ENCODE measurements at places on chromosomes 7 and 10.

- ATAC-seq = no peak
Measured at GRCh38 chr7:31979690-31980330, 90.4 kb downstream of the PDE1C start.

DNA sequence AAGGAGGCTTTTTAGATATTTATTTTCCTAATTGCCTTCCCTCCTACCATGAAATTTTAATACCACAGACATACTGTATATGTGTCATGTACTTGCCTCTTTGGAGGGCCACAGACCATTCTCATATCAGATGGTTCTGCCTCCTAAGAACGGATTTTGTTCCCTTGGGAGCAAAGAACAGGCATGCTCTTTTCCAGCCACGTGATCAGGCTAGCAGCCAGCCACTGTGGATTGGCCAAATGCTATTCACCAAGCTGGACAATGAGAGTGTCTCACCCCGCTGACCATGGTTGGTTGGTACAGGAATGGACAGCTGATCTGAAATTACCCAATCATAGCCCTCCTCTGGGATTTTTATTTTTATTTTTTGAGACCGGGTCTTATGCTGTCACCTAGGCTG is 21.5 kb upstream of the CRHR2 start:
- no peak for ATAC-seq

- ATAC-seq = no peak
Measured at GRCh38 chr7:97004247-97005182, 838 bp upstream of the DLX6 start.

DNA sequence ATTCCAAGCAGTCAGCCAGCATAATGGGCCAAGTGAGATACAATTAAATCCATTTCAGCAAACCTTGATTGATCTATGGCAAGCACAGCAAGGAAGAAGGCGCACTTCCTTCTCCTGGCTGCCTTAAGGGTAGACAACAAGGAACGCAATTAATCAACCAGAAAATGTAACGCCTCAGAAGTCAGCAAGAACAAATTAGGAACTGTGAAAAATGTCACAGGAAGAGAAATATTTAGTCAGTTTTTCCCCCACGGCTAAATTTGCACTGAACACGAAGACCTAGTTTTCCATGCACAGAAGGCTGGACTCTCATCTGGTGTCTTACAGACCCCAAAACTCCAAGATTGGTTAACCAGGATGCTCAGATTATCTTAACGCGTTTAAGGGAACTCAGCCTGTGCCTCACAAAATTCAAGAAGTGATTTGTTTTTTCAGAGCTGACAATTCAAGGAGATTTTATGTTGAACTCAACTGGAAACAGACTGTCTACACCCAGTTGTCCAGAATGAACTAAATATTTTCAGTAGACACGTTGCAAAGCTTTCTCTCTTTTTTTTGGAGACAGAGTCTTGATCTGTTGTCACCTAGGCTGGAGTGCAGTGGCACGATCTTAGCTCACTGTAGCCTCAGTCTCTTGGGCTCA is 14.2 kb downstream of the SNX8 start:
- ATAC-seq = no peak

GRCh38 chr7:4993471-4993870 is 34.5 kb upstream of the MMD2 start:
- no peak for ATAC-seq

- no peak for ATAC-seq
Measured at GRCh38 chr7:92831716-92832533, 4.4 kb downstream of the CDK6 start.

DNA sequence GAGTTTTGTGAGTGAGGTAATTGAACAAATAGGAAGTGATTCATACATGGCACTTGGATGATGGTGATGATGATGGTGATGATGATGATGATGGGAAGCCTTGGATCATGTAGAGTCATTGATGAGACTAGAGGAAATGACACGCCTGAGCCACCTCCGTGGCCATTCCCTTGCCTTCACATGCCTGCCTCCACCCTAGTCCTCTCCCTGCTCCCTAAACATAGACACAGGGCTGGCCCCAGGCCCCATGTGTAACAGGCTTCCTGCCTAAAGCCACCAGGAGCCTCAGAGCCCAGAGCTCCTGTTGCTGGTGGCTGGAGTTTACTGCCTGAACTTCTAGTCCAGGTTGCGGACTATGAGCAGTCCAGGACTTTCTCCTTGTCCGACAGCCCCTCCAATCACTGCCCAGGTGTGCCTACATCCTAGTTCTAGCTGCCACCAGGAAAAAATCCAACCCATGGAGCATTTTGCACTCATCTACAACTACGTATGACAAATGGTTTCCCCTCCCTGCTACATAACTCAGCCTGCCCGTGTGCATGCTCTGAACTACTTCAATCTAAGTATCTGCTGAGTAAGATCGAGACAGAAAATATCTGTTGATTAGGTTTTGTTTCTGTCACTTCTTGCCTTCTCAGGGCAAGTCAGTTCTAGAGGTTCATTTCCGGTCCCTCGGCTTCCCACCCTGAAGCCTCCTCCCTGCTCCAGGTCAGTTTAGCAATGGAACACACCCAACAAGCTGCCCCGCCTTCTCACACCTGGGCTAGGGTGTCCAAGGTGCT is 35.5 kb upstream of the KDM7A start:
- ATAC-seq = no peak

DNA sequence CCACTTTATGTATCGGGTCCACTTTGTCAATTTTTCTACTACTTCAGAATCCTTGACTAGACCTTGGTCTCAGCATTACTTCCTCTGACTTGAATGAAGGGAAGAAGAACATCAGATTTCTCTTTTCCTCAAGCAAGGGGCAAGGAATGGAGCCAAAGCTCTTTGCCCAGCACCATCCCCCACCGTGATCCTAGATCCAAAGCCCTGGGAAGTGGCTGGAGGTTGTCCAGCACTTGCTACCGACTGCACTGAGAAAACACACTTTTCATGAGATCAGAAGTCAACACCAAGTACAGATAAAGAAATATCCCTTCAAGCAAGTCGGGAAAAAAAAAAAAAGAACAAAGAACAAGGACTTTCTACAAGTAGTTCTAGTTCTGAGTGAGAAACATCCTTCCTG is 102.1 kb upstream of the DDC start:
- no peak for ATAC-seq

DNA sequence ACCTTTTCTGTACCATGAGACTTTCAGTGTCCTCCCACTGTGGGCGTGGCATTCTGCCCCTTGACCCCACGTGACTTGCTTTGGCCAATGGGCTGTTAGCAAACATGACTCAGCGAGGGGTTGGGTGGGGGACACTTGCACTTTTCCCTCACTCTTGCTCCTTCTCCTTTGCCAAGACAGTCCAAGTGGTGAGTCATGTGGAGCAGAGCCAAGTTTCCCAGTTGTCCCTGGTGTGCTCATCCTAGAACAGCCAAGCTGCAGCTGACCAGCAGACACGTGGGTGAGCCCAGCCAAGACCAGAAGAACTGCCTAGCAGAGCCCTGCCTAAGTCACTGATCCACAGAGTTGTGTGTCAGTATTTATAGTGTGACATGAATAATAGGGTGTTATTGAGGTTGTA is 82.8 kb upstream of the CPXM2 start:
- ATAC-seq = no peak

DNA sequence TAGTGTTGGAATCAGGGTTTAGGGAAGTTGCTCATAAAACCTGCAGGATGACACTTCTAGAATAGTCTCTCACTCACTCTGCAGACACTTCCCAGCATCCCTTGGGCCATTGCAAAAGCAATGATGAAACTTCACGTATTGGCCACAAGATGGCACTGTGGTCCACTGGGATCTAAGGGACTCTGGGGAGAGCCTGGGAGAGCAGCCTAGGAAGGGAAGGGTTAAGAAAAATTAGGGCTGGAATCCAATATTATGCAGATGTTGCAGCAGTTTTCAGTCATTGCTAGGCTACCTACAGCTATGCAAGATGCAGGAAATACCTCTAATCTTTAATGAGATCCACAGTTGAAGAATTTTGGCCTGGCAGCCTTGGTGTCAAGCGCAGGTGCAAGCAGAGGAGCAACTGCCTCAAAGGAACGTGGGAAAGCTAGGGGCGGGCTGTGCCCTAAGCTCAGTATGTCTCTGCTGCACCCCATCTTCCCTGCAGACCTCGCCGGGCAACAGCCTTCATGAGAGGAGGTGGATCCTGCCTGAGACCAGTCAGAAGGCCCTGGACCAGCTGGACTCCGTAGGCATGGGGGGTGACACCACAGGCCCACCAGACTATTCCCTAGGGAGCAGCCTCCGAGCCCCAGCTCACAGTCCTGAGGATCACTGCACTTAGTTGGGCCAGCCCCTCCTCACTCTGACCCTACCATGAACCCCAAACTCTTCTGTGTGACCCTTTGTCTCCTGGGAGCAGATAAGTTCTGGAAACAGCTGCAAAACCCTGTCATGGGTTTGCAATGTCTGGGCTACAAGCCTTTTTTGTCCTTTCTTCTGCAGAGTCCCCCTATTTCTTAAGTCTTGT is 127.9 kb upstream of the PRSS58 start:
- ATAC-seq = no peak

- no peak for ATAC-seq
Measured at GRCh38 chr10:100061401-100061800, 20.3 kb downstream of the CPN1 start.

- ATAC-seq = no peak
Measured at GRCh38 chr7:16914771-16915170, 33.0 kb upstream of the AGR3 start.

DNA sequence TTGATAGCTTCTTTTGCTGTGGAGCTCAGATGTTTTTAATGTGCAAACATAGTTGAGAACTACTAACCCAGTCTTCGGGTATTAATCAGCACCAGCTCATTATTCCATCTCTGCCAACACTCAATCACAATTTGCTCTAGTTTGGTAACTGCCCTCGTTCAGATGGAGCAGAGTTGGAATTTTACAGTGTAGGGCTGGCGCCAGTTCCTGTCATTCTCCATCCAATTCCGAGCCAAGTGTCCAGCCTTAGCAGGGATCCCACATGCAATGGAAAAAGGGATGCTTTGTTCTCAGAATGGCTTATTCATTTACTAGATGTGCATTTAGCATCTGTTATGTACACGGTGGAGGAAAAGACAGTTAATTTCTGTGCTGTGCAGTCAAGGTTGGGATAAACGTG is 504.5 kb upstream of the GALNT17 start:
- no peak for ATAC-seq

- peak; percentile 98 for ATAC-seq
Measured at GRCh38 chr10:43574001-43574892, at the start of gene ZNF239. Gene ZNF239, minus strand, starts transcription at chr10:43574616. Its CDS starts 16,537 bp downstream, at chr10:43558079.

- no peak for ATAC-seq
Measured at GRCh38 chr7:102872460-102872859, 40.3 kb upstream of the LRRC17 start.

DNA sequence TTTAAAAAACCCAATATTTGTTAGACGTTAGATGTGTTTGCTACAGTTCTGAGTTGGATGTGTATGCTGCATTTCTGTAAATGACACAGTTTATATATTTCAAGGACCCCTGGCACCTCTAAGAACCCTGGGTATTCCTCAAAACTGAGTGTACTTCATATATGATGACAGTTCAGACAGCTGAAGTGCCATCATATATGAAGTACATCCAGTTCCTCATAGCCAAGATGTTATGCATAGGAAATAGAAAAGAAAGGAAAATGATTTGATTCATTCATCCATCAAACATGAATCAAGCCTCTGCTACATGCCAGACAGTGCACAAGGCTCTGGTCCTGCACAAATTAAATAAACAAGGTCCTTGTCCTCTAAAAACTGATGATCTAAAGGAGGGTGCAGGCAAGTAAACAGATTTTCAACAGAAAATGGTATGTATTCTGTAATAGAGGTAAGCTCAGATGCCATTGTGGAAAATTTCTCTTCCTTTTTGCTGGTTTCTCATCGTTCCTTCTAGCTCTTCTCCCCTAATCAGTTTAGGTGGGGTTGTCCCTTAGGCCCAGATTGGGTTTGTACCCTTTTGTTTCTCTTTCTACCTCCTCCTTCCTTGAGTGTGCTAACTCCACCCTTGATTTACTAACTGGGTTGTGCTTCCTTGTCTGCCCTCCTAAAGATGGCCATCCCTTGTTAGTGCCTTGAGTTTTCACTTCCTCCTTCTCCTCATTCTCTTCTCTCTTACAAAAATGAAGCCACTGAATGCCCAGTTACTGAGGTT is 25.3 kb upstream of the SMIM30 start:
- no peak for ATAC-seq

DNA sequence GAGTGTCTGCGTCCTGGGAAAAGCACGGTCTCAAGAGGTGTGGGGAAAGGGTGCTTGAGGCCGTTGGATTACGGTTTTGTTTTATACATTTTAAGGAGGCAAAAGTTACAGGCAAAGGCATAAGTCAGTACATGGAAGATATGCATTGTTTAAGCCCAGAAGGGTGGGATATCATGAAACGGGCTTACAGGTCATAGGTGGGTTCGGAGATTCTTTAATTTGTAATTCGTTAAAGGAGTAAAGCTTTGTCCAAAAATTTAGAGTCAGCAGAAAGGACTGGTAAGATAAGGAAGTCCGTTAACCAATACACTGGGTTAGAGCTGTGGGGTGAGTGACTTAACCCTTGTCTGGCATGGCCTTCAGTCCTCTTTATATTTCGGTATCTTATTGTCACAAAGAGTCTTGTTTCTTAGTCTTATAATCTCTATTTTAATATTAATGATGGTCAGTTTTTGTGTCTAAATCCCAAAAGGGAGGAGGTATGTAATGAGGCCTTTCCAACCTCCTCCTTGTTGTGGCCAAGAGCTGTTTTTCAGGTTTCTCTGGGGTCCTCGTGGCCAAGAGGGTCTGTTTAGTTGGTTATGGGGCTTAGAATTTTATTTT is 12.7 kb downstream of the TSPAN14 start:
- ATAC-seq = no peak

GRCh38 chr7:139153832-139154231 is 44.3 kb upstream of the ZC3HAV1 start:
- ATAC-seq = no peak

- ATAC-seq = no peak
Measured at GRCh38 chr10:13383399-13383761, 35.3 kb upstream of the SEPHS1 start.

DNA sequence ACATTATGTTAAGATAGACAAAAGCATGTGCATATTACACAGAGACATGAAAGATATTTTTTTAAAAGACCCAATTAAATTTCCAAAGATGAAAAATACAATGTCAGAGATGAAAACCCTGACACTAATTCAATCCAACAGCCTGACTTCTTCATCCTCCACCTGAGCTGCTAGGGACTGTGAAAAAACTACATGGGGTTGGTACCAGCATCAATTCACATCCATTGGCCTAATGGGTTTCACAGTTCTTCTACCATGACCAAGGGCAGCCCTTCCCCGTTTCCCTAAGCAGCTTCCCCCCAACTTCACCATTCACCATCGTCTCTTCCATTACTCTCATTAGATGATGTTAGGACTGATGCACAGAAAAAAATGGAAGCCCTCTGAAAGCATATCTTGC is 37.4 kb upstream of the CDCA7L start:
- no peak for ATAC-seq

DNA sequence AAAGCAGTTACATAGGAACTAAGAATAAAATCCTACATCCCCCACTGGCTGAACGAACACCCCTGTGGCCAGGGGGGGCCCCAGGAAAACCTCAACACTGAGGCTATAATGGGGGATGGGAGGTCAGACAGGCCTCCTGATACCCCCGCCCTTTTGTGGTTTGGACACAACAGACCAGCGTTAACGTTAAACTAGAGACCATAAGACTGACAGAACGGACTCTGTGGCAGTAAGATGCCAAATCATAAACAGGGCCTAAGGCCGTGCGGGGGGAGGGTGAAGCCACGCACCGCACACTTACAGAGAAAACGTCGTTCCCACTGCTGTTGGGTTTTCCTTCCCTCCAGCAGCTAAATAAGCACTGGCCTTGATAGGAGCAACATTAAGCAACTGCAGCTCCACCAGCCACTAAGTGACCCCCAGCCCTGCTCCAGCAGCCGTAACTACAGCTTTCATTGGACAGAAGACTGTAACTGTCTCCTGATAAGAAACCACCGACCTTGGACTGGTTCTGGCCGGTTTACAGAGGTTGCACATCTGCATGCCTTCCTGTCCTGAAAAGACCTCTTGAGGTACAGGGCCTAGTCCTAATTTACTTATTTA is 3.4 kb upstream of the PPP2R2D start:
- no peak for ATAC-seq
